ENCODE measurements at places on chromosomes 11 and 22. TPM values are rescaled to one million over a fixed set of nuclear protein-coding genes. Genes with fewer than 3 reads are reported as not detected.
A peak's percentile ranks its signal among the peaks of the same experiment; 100 is the strongest.

The RTN4R gene
- not detected for total RNA-seq

The MYOD1 gene
- total RNA-seq, result not detected

The CNGA4 gene
- not detected for total RNA-seq

The UBQLN3 gene
- total RNA-seq, result not detected

The B4GALNT4 gene
- not detected for total RNA-seq

The SAA2 gene
- not detected for total RNA-seq

The OR6A2 gene
- total RNA-seq, result not detected

The CD3G gene
- total RNA-seq, result not detected

The SYT7 gene
- not detected for total RNA-seq

The F2 gene
- total RNA-seq, result not detected

The PHOX2A gene
- total RNA-seq, result not detected

The HPS5 gene
- total RNA-seq, result 58.2 TPM

The LARGE2 gene
- total RNA-seq, result not detected

DNA sequence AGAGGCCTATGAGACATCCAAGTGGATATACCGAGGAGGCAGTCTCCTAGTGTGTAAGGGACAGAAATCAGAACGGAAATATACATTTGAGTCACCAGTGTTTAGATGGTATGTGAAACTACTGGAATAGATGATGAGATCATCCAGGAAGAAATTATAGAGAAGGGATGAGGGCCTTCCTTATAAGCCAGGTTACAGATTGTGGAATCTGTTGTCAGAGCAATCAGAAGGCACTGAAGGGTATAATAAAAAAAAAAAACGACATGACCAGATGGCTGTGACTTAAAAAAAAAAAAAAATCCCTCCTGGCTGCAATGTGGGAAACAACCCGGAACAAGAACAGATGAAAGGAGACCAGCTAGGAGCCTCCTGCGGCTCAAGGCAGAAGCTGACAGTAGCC lies 2.7 kb downstream of the MAJIN start:
- no peaks in the 10 kb centered on the region for H3K36me3 ChIP-seq
- H3K4me3 ChIP-seq, result no peak overlapping the region
- 0 out of 2 replicates have a peak, but pooled peaks cover 3% of the 10 kb centered on the region for H3K4me1 ChIP-seq
- H3K27ac ChIP-seq, result no peak overlapping the region
- H3K27me3 ChIP-seq, result peaks cover 39% of the 10 kb centered on the region
- no peak for DNase-seq

GRCh38 chr22:36879775-36880174 lies 19.0 kb downstream of the NCF4 start:
- no peak for DNase-seq
- 0 out of 2 replicates have a peak, but pooled peaks cover 2% of the 10 kb centered on the region for H3K4me1 ChIP-seq
- no peaks in the 10 kb centered on the region for H3K36me3 ChIP-seq
- H3K4me3 ChIP-seq, result no peak overlapping the region
- H3K27ac ChIP-seq, result no peak overlapping the region
- H3K27me3 ChIP-seq, result 0 out of 2 replicates have a peak, but pooled peaks cover under 1% of the 10 kb centered on the region

DNA sequence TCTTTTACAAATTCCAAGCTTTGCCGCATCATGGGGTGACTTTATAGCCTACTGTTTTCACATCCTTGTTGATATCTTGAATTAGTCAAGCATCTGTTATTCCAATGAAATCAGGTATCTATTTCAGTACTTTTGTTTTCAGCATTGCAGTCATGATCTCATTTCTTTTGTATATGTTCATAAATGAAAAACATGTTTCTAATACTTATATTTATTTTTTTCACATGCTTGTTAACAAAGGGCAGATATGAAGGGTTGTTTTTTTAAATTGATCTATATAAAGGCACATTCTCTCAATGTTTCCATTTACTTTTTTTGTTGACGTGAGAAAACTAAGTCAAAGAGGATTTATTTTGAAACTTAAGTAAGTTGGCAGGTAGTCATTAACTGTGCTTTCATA lies 964.8 kb downstream of the JRKL start:
- H3K27me3 ChIP-seq, result no peaks in the 10 kb centered on the region
- no peak overlapping the region for H3K4me3 ChIP-seq
- no peak for DNase-seq
- no peaks in the 10 kb centered on the region for H3K36me3 ChIP-seq

GRCh38 chr22:26168939-26169314 lies 335 bp upstream of the SEZ6L start:
- peaks cover 5% of the 10 kb centered on the region for H3K4me1 ChIP-seq
- no peak for DNase-seq
- peaks cover 69% of the 10 kb centered on the region for H3K27me3 ChIP-seq

DNA sequence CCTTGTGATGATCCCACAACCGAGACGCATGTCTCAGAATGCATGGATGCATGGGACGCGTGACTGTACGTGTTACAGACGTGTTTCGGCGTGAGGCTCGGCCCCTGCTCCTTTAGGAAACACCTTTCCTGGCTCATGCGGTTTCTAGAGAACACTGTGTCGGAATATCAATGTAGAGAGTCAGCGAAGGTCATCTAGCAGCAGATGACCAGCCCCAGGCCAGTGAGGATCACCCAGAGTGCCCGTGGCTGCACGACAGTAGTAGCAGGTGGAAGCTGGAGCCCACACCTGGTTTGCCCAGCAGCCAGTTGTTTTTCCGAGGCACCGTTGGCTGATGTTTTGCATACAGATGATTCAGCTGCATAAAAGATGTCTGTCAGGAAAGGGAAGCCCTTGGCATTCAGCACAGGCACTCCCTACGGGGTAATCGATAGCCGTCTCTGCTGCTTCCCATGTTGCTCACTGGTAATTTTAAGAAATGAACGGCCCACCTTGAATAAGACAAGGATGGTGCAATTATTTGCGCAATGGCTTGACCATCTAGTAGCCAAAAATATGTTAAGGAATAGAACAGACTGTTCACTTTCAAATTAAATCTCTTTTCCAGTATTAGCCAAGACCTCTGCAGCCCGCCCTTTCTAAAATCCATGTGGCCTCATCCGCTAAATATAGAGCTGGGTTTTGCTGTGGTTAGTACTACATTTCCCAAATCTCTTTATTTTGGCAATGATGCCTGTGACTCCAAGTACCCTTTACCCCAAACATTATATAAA lies 1.1 kb upstream of the CLTCL1 start:
- peaks cover 13% of the 10 kb centered on the region for H3K36me3 ChIP-seq
- peaks cover 46% of the 10 kb centered on the region for H3K4me1 ChIP-seq
- DNase-seq, result no peak
- H3K27me3 ChIP-seq, result no peaks in the 10 kb centered on the region
- no peak overlapping the region for H3K27ac ChIP-seq
- H3K4me3 ChIP-seq, result peak overlapping the region; percentile 98

DNA sequence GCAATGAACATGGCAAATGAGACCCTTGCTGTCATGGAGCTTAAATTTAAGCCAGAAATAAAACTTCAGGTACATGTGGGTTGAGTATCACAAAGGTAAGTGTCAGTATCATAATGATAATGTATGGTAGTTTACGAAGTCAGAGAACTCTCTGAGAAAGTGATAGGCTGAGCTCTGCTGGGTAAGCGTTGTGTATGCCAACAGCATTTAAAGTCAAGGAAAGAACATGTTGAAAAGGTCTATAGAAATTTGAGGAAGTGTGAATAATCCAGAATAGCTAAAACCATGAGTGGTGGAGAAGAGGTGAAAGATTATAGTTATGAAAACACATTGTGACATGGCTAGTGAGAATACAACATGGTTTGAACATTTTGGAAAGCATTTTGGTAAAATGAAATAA lies 17.4 kb upstream of the CTSC start:
- DNase-seq, result no peak

GRCh38 chr11:121206810-121207209 lies 85.8 kb upstream of the SC5D start:
- H3K4me3 ChIP-seq, result no peak overlapping the region
- H3K4me1 ChIP-seq, result no peaks in the 10 kb centered on the region
- H3K27me3 ChIP-seq, result no peaks in the 10 kb centered on the region
- no peak for DNase-seq

- no peaks in the 10 kb centered on the region for H3K36me3 ChIP-seq
- H3K27me3 ChIP-seq, result no peaks in the 10 kb centered on the region
- H3K4me3 ChIP-seq, result no peak overlapping the region
- no peak for DNase-seq
These were observed 131.9 kb downstream of the WNT11 start for GRCh38 chr11:76074148-76075095.

- H3K4me3 ChIP-seq, result no peak overlapping the region
- no peak overlapping the region for H3K27ac ChIP-seq
- H3K27me3 ChIP-seq, result peaks cover 48% of the 10 kb centered on the region
- no peak for DNase-seq
- peaks cover 31% of the 10 kb centered on the region for H3K4me1 ChIP-seq
These were observed 1.7 kb upstream of the RTN4RL2 start for GRCh38 chr11:57458410-57459163.

- H3K27me3 ChIP-seq, result no peaks in the 10 kb centered on the region
- no peak for DNase-seq
- no peaks in the 10 kb centered on the region for H3K4me1 ChIP-seq
- H3K4me3 ChIP-seq, result no peak overlapping the region
- no peaks in the 10 kb centered on the region for H3K36me3 ChIP-seq
These were observed 35.8 kb downstream of the FEZ1 start for GRCh38 chr11:125460275-125460674.

DNA sequence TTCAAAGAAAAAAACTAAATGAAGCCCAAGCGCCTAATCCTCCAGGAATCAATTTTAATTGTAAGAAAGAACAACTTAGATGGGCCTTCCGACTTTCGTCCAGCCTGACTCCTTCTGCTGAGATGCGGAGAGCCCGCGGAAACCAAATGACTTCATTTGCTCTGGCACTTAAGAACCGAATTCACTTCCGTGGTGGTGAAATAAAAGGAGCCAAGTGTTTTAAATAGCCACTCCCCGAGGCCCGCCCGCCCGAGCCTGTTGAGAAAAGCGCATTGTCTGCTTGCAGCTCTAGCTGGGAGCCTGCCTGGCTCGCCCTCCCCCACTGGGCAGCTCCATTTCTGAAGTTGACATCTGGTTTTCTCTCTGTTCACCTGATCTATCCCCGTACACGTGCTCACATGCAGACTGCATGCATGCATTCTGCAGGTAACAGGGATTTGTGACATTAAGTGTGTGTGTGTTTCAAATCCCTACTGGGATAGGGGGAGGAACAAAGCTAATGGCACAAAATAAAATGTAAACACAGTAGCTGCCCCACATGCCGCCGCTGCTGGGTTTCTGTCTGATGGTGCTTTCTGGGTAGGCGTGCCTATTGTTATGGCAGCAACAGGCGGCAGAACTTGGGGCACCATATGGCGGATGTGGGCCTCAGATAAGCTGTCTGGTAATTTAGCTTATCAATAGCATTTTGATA lies 6.2 kb downstream of the TEAD1 start:
- 0 out of 2 replicates have a peak overlapping the region, but pooled peaks have one; percentile 11 for H3K4me3 ChIP-seq
- H3K27me3 ChIP-seq, result no peaks in the 10 kb centered on the region
- peak; percentile 90 for DNase-seq
- H3K36me3 ChIP-seq, result peaks cover 70% of the 10 kb centered on the region
- H3K27ac ChIP-seq, result peak overlapping the region; percentile 75

DNA sequence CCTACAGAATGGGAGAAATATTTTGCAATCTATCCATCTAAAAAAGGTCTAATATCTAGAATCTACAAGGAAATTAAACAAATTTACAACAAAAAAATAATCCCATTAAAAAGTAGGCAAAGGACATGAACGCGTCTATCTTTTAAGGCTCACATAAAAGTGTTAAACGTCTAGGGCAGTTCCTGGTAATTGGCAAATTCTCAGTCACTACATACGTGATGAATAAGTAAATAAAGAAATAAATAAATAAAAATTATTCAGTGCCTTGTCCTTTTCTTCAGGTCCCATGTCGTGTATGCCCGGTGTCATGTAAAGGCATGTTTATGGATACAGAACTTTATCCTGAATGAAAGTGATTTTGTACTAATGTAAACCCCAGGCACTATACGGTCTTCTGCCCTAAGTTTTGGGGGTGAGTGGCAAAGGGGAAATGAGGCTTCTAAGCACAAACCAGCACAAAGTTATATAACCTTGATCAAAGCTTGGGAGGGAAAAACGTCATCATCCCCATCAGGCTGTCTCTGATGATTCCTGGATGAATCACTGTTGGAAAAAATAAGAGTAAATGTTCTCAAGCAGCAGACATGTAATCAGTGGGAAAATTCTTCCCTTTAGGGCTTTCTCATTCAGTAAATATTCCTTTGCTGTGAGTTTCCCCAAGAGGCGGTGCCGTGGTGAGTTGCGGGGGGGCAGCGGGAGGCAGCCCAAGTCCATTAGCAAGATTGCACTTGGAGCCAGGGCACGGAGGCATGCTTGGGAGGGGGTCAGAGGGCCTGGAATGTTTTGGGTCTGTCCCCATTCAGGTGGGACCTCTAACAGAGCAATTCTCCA lies 30.4 kb upstream of the MICAL2 start:
- no peak overlapping the region for H3K4me3 ChIP-seq
- H3K36me3 ChIP-seq, result no peaks in the 10 kb centered on the region
- H3K27me3 ChIP-seq, result no peaks in the 10 kb centered on the region

DNA sequence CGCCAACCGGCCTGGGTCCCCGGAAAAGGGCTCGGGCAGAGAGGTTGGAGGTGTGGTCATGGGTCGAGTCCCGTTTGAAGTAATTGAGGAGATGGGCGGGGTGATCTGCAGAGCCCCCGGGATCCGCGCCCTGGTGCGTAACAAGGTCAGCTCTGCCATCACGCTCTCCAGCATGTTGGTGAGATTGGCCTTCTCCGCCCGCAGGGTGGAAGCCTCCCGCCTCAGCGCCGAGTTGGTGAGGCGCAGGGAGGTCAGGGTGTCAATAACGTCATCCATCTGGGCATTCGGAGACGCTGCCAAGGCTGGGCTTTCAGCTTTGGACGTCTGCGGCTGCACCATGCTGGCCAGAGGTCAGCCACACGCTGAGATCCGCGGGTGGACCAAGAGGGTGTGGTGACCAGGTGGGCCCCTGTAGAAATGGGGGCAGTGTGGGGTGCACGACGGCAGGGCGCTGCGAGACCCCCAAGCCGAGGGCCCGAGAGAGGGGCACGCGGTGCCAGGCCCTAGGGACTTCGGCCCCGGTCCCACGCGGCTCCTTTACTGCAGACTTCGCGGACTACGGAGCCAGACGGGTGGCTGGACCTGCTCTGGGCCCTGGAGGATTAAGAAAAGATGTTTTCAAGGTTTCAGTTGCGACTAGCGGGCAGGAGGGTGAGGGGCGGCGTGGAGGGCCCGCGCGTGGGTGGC lies 672 bp downstream of the RTL6 start:
- DNase-seq, result peak; percentile 18
- peak overlapping the region; percentile 98 for H3K4me3 ChIP-seq
- H3K27me3 ChIP-seq, result no peaks in the 10 kb centered on the region

GRCh38 chr22:32979606-32980005 lies 78.6 kb downstream of the SYN3 start:
- no peaks in the 10 kb centered on the region for H3K27me3 ChIP-seq
- DNase-seq, result no peak
- no peaks in the 10 kb centered on the region for H3K36me3 ChIP-seq
- H3K4me1 ChIP-seq, result no peaks in the 10 kb centered on the region
- no peak overlapping the region for H3K27ac ChIP-seq
- no peak overlapping the region for H3K4me3 ChIP-seq

- no peak overlapping the region for H3K4me3 ChIP-seq
- no peaks in the 10 kb centered on the region for H3K36me3 ChIP-seq
- no peaks in the 10 kb centered on the region for H3K27me3 ChIP-seq
- H3K4me1 ChIP-seq, result peaks cover 97% of the 10 kb centered on the region
These were observed 149.8 kb downstream of the CCDC34 start for GRCh38 chr11:27213232-27213660.
